ENCODE measurements at places on chromosomes 5 and 9.

DNA sequence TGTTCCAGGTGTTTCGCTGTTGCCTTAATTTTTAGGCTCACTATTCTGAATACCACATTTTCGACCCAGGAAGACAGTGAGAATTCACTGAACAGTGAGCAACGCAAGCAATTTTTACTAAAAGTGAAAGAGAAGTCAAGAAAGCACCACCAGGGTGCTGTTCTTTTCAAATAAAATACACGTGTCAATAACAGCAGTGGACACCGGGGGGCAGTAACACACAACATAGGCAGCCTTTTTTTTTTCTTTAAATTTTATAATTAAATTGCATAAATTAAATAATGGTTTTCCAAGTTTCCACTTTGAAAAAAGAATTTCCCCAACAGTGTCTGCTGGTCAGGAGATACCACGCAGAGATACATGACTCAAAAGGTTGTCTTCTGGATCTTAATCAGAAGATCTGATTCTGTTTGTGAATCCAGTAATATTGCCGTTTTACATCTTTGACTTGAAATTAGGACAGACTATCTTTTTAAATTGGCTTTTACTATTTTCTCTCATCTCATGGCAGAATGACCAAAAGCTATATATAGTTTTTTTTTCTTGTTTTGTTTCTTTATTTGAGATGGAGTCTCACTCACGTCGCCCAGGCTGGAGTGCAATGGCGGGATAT, 47.1 kb upstream of the SH3GL2 start:
- DNase-seq, result no peak

DNA sequence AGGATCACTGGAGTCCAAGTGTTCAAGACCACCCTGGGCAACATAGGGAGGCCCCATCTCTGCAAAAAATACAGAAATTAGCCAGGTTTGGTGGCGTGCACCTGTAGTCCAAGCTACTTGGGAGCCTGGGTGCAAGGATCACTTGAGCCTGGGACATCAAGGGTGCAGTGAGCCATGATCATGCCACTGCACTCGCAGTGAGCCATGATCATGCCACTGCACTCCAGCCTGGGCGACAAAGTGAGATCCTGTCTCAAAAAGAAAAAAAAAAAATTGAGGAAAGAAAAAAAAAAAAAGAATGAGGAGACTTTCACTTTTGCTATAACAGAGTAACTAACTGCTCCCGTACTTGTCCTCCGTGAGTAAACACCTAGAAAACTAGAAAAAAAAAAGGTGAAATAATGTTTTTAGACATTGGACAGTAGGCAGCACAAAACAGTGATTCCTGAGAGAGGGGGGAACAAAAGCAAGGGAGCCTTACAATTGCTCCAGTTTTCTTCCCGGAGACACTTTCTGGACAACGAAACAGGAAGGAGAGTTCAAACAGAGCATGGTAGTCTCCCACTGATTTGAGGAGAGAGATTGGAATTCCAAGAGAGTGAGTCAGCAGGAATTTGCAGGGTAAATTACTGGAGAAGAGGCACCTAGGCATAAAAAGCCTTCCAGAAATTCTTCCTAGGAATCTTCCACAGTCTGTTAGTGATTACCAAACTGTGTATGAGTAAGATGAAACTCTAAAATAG, 6.9 kb upstream of the ZBTB5 start:
- DNase-seq, result no peak

DNA sequence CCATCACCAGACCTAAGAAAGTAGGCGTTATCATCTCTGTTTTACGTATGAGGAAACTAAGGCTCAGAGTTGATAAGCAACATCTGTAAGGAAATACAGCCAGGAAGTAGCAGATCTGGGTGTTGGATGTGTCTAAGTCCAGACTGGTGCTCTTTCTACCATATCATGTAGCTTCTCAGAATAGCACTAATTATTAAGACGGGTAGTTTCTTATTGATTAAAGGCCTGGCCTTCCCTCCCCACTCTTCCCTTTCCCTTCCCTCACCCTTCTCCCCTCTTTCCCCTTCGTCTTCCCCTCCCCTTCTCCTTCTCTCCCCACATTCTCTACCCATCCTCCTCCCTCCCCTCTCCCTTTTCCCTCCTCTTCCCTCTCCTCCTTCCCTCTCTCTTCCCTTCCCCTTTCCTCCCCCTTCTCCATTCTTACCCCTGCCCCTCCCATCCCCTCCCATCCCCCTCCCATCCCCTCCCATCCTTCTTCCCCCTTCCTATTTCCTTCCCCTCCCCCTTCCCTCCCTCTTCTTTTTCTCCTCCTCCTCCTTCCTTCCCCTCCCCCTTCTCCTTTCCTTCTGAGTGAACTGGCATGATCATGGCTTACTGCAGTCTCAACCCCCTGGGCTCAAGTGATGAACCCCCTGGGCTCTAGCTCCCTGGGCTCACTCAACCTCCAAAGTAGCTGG, 79.4 kb downstream of the SNX24 start:
- DNase-seq, result no peak

DNA sequence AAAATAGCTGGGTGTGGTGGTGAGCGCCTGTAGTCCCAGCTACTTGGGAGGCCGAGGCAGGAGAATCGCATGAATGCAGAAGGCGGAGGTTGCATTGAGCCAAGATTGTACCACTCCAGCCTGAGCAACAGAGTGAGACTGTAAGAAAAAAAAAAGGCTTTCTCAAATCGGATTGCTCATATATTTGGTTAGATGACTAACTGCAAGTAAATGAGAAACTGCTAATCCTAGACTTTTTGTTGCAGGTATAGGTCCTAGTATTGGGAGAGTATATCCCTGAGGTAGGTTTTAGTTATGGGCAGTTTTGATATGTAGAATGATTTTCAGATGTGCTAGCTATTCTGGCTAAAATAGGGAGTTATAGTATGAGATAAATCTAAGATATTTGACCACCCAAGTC, 944.8 kb downstream of the DNAH5 start:
- no peak for DNase-seq

DNA sequence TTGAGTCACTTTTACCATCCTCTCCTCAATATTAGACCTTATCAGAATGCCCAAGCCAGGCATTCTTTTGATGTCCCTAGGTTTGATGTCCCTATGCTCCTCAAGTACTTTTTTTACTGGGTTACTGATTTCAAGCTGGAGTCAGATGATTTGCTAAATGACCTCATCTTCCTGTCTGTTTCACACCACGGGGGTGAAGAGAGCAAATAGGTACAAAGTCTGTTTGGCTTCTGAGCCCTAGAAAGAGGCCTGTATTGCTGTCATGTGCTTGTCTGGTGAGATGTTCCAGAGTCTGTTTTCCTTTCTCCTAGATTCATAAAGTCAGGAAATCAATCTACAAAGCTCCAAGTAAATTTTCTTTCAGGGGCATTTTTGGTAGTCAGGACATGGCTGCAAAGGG, 12.7 kb upstream of the DAB2 start:
- DNase-seq, result no peak

GRCh38 chr9:8456344-8456743, 656.8 kb upstream of the DMAC1 start:
- no peak for DNase-seq

- no peak for DNase-seq
Observed at GRCh38 chr9:131068076-131068816, 28.1 kb upstream of the AIF1L start.

DNA sequence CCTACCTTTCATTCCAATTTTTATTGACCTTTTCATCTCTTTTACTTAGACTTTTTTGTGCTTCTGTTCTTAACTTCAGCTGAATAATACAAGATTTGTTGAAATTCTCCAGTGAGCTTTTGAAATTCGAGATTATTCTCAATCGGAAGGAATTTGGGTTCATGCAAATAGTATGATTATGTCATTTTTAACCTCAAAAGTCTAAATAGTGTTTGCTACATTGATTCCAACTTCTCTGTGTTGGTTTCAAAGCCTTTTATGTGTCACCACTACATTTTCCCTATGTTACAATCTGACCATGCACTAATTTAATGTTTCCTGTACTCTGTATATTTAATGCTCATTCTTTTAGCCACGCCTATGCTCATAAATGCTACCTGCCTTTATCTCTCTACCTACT, 44.1 kb downstream of the VPS13A start:
- no peak for DNase-seq
